ENCODE measurements at places on chromosomes 3 and 15.

DNA sequence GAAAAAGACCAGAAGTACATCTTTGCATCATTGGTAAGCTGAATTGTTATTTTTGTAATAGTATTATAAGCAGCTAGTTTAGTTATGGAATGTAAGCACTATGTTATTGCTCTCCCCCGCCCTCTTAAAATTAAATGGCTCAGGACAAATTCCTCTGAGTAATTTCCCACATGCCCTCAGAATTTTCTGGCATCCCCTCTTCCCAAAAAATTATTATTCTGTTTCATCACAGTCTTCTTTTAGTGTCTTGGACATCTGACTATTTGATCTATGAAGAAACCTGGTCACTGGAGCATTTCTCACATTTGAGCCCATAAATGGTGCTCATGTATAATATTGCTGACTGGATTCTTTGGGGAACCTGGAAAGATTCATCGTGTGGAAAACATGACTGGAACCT lies 68.3 kb downstream of the KLHL25 start:
- no peak for DNase-seq

GRCh38 chr3:17489139-17489538 lies 253.3 kb downstream of the TBC1D5 start:
- DNase-seq = no peak

GRCh38 chr3:17631609-17632008 lies 110.8 kb downstream of the TBC1D5 start:
- DNase-seq = no peak

- no peak for DNase-seq
Measured at GRCh38 chr3:55320928-55321327, 166.2 kb downstream of the WNT5A start.

DNA sequence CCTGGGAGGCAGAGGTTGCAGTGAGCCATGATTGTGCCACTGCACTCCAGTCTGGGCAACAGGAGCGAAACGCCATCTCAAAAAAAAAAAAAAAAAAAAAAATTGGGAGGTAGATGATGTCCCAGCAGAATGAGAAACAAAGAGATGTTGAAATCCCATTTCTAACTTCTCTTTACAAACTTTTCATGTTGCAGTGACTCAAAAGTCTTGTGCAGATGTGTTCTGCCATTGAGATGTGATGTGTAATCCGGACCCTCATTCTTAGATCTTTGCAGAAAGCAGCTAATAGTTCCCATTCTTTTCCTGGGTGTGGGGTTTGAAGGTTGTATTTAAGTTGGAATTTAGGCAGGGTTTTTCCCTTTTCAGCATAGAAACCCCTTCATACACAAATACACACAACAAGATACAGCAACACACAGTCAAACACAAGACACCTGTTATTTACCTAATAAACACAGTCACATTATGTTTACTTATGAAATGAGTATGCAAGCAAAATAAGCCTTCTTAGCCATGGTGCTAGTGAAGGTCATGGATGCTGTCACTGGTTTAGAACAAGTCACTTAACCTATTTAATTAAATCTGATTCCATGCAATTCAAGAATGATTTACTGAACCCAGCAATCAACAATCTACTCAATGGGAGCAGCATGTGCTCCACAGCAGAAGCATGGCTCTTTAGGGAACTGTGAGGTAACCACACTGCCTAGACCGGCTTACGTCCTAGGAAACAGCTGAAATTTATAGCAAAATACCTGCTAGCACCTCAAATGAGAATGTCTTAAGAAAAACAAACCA lies 14.9 kb downstream of the SIAH2 start:
- no peak for DNase-seq

DNA sequence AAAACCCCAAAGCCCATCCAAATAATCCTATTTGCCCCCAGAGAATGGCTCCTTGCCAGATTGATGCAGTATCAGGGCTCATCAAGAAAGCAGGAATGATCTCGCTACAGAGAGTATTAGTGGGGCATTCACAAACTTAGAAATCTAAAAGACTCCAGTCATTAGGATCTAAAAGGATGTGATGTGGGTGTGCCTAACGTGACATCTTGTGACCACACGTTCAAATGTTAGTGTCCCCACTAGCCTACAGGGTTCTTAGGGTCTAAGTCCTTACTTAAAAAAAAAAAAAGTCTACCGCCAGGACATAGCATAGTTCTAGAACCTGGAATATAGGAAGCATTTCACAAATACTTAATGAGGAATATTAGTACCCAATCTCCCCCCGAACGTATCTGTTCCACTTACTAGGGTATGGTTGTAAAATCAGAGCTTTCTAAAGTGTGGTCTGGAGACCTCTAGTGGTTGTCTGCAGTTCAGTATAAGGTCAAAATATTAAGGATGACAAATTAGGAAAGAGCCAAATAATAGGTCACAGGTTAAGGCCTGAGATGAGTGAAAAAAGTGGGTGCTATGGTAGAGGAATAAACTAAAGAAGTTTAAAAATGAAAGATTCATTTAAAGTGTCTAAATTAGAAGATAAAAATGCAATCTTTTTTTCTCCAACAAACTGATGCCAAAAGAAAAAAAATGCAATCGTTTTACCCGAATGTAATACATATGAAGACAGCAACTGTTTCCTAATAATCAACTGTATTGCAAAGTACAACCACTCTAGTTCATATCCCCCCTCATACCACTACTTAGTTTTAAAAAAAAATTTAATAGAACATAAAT lies 4.2 kb upstream of the CHRM5 start:
- DNase-seq = no peak

DNA sequence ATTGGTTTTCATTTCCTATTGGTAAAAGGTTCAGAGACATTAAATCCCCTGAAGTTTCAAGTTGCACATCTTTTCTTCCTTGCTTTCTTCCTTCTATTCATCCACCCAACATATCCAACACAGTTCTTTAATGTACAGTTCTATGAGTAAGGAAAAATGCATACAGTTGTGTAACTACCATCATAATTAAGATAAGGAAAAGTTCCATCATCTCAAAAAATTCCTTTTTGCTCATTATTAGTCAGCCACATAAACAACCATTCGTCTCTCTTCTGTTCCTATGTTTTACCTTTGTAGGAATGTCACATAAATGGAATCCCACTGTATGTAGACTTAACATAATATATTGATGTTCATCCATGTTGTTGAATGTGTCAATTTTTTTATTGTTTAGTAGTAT lies 211.1 kb upstream of the ADAMTS9 start:
- no peak for DNase-seq

DNA sequence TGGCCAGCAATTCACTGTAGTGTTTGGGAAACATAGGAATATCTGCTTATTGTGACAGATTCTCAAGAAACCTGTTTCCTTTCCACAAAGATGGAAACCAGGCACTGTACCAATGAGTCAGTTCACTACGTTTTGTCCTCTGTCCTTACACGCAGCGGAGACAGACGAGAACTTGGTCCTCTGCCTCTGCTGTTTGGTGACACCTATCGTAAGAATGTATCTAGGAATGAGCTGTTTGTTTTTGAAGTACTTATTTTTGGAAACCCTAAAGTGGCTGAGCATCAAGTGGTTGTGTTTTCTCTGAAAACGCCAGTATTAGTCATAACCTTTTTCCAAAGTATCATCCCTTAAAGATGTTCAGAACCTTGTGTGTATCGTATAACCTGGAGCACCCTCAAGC lies 93.0 kb downstream of the PGPEP1L start:
- DNase-seq = no peak

- no peak for DNase-seq
Measured at GRCh38 chr3:21159543-21159906, 591.5 kb downstream of the ZNF385D start.

- no peak for DNase-seq
Measured at GRCh38 chr3:123694366-123695087, 109.7 kb upstream of the HACD2 start.

- DNase-seq = no peak
Measured at GRCh38 chr15:75508840-75509532, 57.5 kb upstream of the SIN3A start.

- no peak for DNase-seq
Measured at GRCh38 chr15:53834214-53834613, 74.8 kb upstream of the WDR72 start.

DNA sequence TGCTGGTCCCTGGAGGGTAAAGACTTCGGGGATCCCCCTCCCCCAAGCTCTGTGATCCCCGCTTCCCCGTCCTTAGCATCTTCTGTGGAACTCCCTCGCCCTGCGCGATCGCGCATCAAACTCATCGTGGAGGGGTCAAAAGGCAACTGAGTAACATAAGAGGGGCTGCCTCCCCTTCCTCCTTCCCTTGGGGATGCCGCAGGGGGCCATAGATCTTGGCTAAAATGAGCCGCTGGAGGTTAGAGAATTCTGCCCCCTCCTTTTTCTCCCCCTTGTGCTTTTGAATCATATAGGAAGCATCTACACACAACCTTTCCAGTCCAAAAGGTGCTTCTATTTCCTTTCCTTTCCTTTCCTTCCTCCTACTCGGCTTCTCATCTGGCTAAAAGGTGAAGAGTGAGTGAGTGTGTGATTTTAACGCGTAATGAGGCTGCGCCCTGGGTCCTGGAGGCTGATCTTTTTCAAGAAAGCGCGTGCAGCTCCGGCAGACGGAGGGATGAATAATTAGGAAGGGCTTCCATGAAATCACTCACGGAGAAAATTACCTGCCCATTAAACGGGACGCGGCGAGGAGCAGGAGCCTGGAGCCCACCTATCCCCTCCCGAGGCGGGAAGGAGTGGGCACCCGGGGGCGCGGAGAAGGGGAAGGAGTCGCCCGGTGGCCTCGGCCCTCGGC lies 831 bp upstream of the ROBO2 start:
- DNase-seq = peak; percentile 82

DNA sequence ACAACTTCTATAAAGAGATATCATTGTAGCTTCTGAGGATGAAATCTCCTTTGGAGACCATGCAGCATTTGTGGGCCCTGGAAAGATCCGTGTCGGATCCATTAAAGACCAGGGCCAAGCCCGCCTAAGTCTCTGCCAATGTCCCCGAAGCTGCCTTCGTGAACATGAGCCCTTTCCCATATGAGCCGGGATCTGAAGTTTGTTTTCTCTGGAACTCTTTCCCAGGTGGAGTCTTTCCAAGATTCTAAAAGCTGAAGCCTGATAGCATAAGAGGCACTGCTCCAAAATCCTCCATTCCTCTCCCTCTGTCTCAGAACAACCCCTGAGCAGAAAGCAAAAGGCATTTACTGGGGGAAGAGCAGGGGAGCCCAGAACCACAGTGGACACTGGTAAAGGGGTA lies 274.6 kb downstream of the NTRK3 start:
- DNase-seq = peak; percentile 17

DNA sequence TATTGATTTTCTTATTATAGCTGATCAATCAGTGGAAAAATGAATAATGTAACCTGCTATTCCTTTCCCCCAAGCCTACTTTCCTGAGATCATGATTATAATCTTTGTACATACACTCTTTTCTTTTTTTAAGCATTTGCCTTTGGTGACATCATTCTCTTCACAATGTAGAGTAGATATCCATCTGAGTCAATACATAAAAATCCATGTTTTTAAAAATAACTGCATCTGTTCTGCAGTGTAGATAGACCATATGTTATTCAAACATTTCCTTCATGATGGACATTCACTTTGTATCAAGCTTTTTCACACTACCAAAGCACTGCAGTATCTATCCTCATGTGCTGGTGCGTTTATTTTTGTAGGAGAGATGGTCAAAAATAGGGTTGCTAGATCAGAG lies 211.1 kb downstream of the PTPRG start:
- DNase-seq = no peak

DNA sequence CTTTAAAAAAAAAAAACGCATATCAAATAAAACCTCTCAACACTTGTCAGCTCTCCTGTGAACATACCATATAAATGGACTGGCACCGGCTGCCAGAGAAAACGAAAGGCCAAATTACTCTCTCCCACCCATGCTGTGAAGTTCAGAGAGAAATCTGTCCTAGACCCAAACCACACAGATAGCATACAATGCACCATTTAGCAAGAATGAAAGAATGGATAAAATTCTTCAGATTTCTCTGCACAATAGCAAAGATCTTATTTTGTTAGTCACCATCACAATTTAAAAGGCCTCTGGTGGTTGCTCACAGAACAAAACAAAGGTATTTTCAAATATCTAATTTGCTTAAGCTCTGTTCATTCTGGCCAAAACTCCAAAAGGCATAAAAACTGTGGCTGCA lies 93.9 kb upstream of the BHLHE40 start:
- no peak for DNase-seq
